Activated T-helper 2 cell treated with anti-CD3 and anti-CD28 coated beads, Interferon-gamma antibody, Interleukin-2, Interleukin-4, amounts not matched to agents 10 μg/mL and 5 μg/mL and 100 μg/mL, durations not matched to agents 14 hours and 24 hours and 36 hours (primary cell): ENCODE measurements at places on chromosomes 13 and 19.

GRCh38 chr13:65653613-65654012 is 1576.5 kb downstream of the PCDH9 start:
- no peak overlapping the region for H3K27ac ChIP-seq
- DNase-seq: no peak
- no peaks in the 10 kb centered on the region for H3K4me1 ChIP-seq
- no peaks in the 10 kb centered on the region for H3K27me3 ChIP-seq
- no peaks in the 10 kb centered on the region for H3K36me3 ChIP-seq

GRCh38 chr19:30049226-30049625 is 107.2 kb downstream of the URI1 start:
- H3K36me3 ChIP-seq: no peaks in the 10 kb centered on the region
- no peaks in the 10 kb centered on the region for H3K27me3 ChIP-seq
- no peak for DNase-seq
- no peak overlapping the region for H3K4me3 ChIP-seq

- DNase-seq: peak; percentile 56
- peak overlapping the region; percentile 39 for H3K4me3 ChIP-seq
- H3K4me1 ChIP-seq: peaks cover 28% of the 10 kb centered on the region
- no peaks in the 10 kb centered on the region for H3K36me3 ChIP-seq
- peaks cover 73% of the 10 kb centered on the region for H3K27me3 ChIP-seq
- no peak overlapping the region for H3K27ac ChIP-seq
Observed at GRCh38 chr19:30227661-30228112, 144.5 kb upstream of the ZNF536 start.

- H3K27ac ChIP-seq: no peak overlapping the region
- no peaks in the 10 kb centered on the region for H3K27me3 ChIP-seq
- no peak overlapping the region for H3K4me3 ChIP-seq
- H3K36me3 ChIP-seq: no peaks in the 10 kb centered on the region
- DNase-seq: no peak
- no peaks in the 10 kb centered on the region for H3K4me1 ChIP-seq
Observed at GRCh38 chr13:73040968-73041596, 17.7 kb upstream of the KLF5 start.

DNA sequence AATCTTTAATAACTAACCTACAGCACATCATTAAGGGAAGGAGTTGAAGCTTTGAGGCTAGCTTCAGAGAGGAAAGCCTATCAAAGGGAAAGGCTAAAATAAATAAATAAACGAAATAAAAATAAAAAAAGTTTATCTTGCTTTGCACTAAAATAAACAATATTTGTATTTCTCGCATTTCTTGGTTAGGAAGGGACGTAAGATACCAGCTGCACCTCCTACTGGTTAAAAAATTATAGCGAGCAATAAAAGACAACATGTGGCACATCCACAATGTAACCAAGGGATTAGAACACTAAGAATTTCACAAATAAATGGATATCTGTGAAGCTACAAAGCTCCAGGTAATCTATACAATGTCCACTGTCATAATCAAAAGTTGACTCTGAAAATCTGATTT is 194.5 kb downstream of the DACH1 start:
- H3K27me3 ChIP-seq: no peaks in the 10 kb centered on the region
- no peaks in the 10 kb centered on the region for H3K4me1 ChIP-seq
- no peak overlapping the region for H3K27ac ChIP-seq
- no peak for DNase-seq
- H3K36me3 ChIP-seq: no peaks in the 10 kb centered on the region
